ENCODE measurements at places on chromosomes 7 and 10.

DNA sequence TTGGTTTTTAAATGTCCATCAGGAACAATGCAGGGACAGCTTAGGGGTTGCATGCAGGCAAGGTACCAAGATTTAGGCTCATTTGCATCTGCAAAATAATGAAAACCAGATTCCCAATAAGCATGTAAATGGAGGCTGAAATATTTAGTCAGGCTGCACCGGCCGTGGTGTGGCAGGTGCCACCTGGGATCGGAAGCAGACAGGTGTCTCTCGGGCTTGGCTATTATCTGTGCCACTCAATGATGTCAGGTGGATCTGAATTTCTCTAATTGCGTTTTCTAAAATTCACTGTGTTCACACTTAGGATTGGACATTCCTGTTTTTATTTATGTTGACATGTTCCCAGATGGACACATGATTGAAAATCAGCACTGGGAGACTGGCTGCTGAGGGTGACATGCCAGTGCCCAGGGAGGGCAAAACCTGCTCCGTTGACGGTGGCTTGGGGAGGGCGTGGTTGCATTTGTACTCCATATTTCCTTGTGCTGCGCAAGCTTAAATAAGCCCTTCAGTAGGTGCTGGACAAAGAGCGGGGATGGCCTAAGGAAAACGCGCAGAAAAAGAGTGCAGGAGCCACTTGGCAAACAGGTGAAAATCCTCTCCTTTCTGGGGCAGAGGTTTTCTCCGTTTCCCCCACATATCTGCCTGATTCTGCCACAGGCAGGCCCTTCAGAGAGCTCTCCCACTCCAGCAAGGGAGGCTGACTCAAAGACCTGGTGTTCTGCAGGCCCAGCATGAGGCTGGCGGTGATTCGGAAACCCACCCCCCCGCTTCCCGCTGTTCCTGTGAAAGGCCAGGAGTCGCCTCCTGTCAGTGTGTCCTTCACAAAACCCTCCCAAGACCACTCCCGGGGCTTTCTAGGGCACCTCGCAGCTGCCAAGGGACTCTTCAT, 142.5 kb downstream of the WDR37 start:
- DNase-seq = no peak

DNA sequence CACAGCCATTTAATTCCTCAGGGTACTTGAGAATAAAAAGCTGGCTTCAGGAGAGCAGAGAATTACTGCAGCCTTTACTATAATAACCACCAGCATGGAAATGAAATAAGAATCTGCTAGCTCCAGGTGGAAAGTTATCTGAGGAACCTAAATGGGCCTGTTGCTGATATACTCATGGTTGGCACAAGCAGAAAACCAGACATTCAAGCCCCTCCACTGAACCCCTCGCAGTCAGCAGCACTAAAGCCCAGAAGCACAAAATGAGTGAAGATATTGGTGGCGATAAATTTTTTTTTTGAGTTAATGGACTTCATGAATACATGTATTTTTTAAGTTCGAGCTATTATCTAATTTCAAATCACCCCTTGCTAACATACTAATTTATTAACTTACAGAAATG, 303.9 kb upstream of the NRP1 start:
- no peak for DNase-seq

GRCh38 chr7:105830405-105831301, 45.7 kb downstream of the ATXN7L1 start:
- no peak for DNase-seq

DNA sequence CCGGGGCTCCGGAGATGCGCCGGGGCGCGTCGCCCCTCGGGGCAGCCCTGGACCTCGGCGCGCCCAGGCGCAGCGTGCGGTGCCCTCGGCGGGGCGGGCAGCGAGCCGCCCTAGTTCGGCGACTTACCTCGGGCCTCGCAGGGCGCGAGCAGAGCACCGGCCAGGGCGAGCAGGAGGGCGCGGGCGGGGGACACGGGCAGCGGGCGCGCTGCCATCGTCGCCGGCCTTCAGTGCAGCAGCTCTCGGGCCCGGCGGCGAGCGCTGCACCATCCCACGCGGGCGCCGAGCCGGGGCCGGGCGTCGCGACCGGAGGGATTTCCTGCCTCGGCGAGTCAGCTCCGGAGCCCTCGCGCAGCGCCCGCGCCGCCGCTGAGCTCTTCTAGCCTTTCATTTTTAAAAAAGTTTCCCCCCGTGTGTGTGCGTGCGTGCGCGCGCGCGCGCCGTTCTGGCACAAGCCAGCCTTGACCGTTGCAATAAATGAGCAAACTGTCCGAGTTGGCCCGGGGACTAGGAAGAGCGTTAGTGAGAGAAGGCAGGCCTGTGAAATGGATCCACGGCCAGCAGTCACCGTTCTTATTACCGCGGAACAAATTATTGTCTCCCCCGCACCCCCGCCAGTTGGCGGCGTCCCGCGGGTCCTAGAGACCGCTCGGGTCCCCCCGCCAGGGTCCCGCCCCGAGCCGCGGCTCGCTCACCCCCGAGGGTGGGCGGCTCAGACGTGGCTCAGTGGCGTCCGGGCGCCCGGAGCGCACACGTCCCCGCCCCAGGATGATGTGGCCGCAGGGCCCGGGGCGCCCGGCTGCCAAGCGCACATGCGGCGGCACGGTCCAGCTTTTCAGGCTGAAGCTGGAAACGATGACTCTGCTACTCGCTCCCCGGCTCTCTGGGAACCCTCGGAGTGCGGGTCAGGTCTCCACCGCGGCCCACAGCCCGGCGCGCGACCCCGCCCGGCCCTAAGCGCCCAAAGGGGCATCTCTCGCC, at the start of gene ADAM12:
Gene ADAM12 (minus strand): TSS at position 547 of the 981 bp plus-strand sequence. CDS start 332 bp downstream, at position 215.
- DNase-seq = no peak

- DNase-seq = no peak
These were observed 613.1 kb downstream of the SUGCT start for GRCh38 chr7:40747856-40748255.

Data from left renal cortex interstitium (tissue), 4 donors.